RPMI7951 (cell line): ENCODE measurements at places on chromosomes 3 and 15. TPM values are rescaled to one million over a fixed set of nuclear protein-coding genes. Genes with fewer than 3 reads are reported as not detected.

DNA sequence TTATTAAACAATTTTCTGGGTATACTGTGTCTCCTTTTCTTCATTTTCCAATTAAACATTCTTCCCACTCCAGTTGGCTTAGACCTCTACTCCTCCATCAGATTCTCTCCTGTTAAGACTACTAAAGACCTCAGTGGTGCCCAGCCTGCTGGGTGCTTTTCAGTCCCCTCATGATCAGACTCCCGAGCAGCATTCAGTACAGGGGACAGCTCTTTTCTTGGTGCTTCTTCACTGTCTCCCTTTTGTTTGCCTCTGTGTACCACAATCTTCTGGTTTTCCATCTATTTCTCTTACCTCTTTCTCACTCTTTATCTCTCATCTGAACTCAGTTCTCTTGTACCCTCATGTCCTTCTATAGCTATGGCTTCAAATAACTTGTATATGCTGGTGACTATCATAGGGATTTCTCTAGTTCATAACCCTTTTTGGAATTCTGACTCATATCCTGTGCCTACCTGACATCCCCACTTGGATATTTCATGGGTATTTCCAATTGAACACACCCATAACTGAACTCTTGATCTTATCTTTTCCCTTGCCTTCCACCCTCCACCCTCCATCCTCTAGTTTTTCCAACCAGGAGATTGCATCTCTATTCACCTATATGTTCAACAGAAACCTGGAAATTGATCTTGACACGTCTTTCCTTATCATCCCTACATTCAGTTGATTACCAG is 55.6 kb upstream of the ABHD10 start:
- peak; percentile 67 for DNase-seq

- no peak for DNase-seq
These were observed 27.3 kb downstream of the SERP1 start for GRCh38 chr3:150519026-150519425.

DNA sequence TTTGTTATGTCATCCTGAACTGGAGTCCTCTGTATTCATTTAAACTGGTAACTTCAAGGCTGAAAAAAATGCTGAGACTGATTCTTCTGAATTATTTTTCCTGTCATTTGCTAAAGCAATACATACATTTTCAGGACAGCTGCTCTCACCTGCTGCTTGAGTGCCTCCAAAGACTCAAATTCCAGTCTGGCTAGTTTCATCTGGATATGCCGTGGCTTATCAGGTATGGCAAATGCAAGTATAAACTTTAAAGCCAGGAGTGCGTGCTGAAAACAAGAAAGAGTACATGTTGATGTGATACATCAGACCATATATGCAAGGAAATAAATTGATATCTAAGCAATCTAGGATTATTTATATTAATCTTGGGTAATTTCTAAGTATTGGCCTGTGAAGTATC is 146.1 kb downstream of the SNRK start:
- DNase-seq = no peak

DNA sequence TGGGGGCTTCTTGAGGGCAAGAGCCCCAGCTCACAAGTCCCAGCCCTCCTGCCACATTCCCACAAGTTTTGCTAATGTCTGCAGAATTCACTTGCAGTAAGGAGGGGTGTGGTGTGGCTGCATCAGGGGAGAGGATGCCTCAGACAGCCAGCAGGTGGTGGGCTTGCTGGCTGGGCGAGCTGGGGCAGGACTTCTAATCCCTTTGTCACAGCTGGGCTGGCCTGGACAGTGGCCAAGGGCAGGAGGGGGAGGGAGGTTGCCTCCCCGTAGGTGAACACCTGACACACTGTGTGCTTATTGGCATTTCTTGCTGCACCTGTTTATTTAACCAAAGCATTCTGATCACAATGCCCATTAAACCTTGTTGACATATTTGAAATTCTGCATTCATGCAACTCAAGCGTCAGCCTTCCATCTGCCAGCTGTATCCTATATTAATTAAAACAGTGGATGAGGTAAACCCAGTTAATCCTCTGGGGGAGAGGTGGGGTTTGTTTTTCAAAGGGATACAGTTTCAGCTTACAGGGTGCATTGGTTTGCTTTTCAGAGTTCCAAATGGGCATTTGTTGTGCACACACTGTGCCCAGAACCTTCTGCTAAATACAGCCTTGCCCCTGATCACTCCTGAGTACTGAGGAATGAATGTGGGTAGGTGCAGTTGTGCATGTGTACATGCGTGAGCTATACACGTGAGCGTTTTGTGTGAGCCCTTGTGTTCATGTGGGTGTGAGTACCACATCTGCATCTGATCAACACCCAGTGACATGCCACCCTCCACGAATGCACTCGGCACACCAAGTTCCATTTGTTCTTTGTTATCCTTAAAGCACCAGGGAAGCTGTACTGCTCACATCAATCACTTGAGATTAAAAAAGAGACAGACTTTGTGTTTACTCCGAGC is 268.7 kb downstream of the XXYLT1 start:
- DNase-seq = peak; percentile 54

DNA sequence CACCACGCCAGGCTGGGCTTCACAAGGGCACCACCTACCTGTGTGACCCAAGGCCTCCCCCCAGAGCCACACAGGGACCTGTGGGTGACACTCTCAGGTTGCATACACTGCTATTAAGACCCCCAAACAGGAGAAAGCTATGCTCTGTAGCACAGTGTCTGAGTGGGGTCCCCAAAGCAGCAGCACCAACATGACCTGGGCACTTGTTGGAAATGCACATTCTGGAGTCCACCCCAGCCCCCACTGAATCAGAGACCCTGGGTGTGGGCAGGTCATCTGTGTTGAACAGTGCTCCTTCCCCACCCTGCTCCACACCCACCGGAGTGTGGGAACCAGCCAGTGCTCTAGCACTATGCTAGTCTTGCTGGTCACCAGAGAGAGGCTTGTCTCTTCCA is 76.1 kb downstream of the ADAMTS17 start:
- DNase-seq = no peak

DNA sequence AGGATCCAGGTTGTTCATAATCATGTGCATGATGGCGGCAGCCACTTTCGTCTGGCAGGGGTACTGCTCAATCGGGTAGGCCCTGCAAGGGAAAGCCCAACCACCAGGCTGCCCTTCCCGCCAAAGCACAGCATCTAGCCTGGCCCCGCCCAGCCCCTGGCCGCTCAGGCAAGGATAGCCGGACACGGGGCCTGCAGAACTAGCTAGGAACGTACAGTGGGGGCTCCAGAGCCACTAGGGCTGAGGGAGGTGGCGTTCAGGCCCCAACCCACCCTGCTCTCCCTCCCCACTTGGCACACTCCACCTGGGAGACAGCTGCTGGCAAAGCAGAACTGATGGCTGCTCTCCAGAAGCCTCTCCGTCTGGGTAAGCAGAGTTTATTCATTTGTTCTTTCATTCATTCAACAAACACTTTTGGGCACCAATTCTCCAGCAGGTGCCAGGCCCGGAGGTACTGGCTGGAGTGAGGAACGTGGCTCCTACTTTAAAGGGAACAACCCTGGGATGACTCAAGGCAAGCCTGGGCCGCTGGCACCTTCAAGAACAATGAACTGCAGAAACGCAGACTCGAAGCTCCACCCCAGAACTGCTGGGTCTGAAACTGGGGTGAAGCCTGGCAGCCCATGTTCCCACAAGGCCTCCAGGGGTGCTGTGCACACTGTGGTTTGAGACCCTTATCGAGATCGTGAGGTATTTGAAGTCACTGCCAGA is 7.8 kb downstream of the UROC1 start:
- DNase-seq = peak; percentile 15

DNA sequence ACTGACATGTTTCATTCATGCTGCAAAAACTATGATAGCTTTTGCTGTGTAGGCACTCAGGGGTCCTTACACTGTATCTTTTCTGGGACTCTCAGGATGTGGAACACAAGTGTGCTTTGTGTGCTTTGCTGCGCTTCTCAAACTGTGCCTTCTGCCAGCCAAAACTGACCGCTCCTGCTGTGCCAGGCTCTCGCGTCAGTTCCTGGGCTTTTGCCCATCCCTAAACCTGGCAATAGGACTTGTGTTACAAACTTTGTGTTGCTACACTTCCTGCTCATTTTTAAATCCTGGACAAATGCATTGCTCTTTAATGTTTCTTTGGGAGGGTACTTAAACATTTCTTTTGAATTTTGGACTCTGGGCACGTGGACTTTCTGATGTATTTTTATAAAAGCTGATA is 60.3 kb downstream of the DIPK2A start:
- DNase-seq = peak; percentile 5

DNA sequence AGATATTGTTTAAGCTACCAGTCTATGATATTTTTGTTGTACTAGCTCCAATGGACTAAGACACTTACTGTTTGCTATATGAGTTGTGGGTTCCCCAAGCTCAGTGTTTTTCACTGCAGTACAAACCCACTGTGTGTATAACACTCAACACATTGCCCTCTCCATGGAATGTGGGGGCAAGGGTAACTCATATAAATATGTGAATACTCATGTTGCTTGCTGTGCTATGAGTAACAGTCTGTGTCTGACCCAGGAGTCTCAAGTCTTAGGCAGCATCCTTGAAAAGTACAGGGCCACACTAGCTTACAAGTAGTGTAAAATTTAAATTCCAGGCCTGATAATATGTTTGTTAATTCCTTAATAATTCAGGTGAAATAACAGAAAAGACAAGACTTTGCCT is 22.5 kb upstream of the CNTN3 start:
- DNase-seq = no peak

DNA sequence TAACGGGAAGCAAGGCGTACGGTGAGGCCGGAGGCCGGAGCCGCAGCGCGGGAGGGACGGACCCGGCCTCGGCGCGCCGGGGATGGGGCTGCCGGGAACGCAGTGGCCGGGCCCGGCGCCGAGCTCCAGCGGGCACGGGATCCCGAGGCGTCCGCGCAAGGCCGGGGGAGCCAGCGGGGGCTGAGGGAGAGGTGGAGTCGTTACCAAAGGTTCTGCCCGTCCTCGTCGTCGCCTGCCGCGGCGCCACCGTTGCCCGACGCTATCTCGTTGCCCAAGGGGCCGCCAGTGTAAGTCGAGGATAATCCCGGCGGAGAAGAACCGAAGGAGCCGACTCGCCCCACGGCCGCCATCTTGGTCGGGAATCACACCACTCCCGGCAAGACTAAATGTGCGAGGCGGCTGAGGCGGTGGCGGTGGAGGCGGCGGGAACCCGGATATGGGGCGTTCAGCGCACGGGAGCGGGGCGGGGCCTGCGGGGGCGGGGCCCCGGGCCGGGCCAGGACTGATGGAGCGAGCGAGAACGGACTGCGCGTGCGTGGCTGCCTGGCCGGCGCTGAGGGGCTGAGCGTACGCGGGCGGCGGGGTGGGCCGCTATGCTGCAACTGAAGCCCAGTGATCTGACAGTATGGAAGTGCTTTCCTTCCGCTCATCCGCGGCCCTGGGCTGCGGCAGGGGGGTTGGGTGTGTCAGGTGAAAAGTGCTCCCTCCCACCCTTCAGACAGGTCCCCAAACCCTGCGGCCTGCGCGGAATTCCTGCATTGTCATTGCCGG is at the start of gene DYNC1LI1:
DYNC1LI1 (minus strand) TSS at position 438 of the 771 bp plus-strand sequence; CDS start at position 350, 88 bp downstream.
- peak; percentile 90 for DNase-seq

- DNase-seq = no peak
These were observed 82.1 kb downstream of the MYO1E start for GRCh38 chr15:59290295-59291212.

DNA sequence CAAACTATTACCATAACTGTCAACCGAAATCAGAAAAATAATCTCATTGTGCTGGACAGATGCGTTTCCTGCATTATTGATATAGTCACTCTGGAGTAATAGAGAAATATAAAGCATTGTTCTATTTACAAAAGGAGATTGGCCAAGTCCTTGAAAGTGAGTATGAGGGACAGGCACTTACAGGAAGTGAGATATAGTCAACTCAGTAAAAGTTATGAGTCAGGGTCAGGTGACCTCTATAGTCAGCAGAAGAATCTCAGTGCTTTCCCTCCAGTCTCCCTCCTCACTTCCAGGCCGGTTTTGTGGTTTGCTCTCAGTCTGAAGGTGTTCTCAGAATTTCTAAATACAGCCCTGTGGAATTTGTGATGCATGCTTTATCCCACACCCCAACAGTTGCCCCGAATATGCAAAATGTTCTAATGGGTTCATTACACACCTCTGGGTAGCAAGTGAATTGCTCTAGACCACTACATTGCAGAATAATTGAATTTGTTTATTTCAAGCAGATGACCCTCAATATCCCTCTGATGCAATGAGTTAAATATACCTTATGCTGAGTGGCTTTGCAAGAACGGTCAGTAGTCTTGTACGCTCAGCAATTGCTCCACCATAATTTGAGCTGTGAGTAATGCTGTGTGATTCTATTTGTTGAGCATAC is 787.7 kb downstream of the MCTP2 start:
- peak; percentile 63 for DNase-seq

DNA sequence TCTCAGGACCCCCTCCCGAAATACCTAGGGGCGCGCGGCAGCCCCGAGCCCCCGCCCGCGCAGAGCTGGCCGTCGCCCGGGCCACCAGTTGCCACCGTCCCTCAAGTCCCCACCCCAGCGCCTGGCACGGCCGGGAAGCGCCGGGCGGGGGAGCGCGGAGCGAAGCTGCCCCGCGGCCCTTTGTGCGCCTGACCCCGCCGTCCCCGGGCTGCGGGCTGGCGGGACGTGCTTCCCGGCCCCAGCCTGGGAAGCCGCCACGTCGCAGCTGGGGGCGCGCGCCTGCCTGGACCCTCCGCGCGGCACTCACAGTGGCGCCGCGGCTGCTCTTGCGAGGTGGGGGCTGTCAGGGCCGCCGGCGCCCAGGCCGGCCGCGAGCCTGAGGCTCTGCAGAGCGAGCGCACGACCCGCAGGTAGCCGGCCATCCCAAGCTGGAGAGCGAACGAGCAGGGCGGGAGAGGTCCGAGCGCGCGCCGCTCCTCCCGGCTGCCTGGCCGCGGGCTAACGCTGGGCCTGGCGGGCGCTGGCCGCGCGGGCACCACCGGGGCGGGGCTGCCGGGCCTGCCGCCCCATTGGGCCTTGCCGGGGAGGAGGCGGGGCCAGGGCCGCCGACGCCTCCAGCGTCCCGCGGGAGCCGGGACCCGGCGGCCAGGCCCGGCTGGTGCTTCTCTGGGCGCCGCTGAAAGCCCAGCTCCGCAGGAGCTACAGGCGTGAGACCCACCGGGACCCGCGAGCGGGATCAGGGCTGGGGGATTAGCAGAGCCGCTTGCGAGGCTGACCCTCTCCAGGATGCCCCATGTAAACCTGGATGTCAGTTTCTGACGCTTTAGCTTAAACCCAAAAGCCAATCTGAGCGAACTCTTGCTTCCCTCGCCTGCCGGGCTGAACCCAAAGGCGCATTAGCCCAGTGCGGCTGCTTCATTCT is at the start of gene IDH2:
IDH2 (minus strand) TSS at position 500 of the 922 bp plus-strand sequence; CDS start at position 422, 78 bp downstream.
- peak; percentile 84 for DNase-seq

Gene CAMKV
- not detected in 2 replicates for total RNA-seq

Gene RBM6
- total RNA-seq = 38.0 and 38.9 TPM in 2 replicates

Gene FHIT
- 2.4 and 3.6 TPM in 2 replicates for total RNA-seq

Gene TEX55
- not detected in 2 replicates for total RNA-seq

Gene CCDC33
- 1.1 and 2.1 TPM in 2 replicates for total RNA-seq

Gene PDZRN3
- 3.5 and 3.8 TPM in 2 replicates for total RNA-seq
